ENCODE measurements at places on chromosomes 13 and 19.

- peak; percentile 91 for DNase-seq
Measured at GRCh38 chr19:42132030-42132628, at the start of gene POU2F2. TSS of gene POU2F2 (minus strand) at chr19:42132446. CDS start at chr19:42132411, 35 bp downstream.

DNA sequence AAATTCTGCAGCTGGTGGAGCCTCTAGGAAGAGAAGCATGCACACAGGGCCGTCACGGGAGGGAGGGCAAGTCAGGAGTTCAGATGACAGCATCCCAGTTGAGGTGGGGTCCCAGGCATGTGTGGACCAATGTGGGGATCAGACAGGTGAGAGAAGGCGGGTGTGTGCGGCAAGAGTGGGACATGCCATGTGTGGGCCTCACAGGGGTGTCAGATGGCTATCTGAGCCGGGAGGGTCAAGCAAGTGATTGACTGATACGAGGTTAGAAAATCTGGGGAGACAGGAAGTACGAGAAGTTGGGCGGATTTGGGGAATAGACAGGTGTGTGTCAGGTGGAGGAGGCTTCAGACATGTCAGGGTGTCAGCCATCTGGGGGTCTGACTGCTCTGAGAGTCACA is 8.9 kb downstream of the RASGRP4 start:
- no peak for DNase-seq

DNA sequence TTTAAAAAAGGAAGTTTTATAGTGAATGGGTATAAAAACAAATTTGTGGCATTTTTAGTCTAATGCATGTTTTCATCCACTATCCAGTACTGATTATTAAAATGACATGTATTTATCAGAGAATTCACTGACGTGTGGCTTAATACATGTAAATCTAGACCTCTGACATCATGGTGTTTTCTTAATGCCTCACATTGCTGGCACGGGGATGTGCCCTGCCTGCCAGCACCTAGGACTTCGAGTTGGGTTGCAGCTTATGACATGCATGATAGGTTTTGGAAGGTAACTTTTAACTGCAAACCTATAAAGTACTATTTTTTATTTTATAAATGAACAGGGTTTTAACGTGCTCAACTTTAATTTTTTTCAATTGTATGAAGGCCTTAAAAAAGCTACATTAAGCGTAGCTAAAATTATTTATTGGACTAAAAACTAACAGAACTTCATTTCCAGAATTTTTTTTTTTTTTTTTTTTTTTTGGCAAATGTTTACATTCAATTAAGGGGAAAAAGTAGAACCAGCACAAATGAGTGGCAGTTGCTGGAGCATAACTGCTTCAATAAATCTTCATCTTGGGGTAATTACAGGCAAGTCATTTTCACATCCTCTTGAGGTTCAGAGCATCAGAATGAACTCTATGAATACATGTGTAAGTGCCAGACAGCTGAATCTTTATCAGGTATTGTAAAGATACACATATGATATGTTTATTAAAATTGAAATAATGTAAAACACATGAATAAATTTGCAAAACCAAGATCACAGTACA is 16.3 kb downstream of the METTL21C start:
- no peak for DNase-seq

DNA sequence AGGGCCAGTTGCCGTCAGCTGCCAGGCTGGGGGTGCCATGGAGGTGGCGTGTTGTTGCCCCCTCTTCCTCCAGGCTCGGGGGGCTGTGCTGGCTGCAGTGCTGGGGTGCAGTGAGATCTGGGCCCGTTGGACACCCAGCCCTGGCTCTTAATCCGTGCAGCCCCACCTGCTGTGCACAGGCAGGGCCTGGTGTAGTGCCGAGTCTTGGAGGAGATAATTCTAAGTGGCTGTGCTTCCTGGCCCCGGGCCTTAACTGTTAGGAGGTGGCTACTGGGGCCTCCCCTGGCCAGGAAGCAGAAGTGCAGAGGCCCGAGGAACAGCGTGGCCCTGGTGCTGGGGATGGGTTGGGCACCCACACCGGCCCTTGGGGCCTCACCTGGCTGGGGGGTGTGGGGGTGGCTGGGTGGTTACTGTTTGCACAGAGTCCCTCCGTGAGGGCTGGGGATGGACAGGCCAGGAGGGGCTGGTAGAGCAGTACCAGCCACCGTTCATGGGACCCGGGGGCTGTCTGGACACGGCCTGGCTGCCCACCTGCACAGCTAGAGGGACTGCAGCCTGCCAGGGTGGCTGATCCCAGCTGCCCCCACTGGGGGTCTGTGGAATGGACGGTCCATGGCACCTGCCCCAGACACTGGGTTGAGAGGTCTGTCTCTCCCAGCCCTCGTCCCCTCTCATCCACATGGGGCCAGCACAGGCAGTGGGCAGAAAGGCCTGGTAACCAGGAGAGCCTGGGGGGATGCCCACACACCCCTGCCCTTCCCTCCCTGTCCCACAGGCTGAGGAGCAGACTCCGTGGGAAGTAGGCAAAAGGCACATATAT is 3.3 kb downstream of the GPX4 start:
- DNase-seq = no peak

DNA sequence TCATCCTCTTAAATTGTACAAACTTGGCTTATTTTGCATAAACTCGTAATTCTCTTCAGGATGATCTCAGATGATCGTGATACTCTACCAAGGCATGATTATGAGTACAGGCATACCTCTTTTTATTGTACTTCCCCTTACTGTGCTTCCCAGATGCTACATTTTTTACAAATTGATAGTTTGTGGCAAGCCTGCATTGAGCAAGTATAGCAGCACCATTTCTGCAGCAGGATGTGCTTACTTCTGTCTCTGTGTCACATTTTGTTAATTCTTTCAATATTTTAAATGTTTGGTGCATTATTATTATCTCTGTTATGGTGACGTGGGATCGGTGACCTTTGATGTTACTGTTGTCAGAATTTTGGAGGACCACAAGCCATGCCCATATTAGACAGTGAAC is 752.3 kb downstream of the PCDH9 start:
- DNase-seq = no peak

DNA sequence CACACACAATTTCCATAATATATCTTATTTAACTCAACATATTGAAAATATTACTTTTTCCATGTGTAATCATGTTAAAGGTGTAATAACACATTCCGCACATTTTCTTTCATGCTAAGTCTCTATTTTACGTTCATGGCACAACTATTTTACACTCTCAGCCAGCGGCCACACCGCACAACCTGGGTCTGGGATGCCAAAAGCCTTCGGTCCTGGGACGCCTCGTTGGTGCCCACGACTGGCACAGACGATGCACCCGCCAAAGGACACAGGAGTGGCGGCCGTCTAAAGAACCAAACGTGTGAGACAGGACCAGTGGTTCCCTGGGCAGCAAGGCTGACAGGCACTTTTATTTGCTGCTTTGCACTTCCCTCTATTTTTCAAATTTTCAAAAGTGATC is 10.0 kb upstream of the PROZ start:
- DNase-seq = no peak

GRCh38 chr13:97004886-97005285 is 10.6 kb upstream of the OXGR1 start:
- no peak for DNase-seq

DNA sequence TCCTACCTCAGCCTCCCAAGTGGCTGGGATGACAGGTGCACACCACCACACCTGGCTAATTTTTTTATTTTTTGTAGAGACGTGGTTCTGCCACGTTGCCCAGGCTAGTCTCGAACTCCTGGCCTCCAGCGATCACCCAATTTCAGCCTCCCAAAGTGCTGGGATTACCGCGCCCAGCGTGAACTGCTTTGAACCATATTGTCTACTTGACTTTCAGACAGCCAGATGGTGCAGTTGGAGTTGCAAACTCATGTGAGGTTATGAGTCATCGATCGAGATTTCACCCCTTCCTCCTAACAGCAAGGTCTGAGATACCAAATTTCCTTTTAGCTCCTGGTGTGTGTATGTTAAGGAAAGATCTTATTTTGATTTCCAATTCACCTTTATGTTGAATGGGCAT is 2.7 kb downstream of the SLC27A1 start:
- DNase-seq = no peak

DNA sequence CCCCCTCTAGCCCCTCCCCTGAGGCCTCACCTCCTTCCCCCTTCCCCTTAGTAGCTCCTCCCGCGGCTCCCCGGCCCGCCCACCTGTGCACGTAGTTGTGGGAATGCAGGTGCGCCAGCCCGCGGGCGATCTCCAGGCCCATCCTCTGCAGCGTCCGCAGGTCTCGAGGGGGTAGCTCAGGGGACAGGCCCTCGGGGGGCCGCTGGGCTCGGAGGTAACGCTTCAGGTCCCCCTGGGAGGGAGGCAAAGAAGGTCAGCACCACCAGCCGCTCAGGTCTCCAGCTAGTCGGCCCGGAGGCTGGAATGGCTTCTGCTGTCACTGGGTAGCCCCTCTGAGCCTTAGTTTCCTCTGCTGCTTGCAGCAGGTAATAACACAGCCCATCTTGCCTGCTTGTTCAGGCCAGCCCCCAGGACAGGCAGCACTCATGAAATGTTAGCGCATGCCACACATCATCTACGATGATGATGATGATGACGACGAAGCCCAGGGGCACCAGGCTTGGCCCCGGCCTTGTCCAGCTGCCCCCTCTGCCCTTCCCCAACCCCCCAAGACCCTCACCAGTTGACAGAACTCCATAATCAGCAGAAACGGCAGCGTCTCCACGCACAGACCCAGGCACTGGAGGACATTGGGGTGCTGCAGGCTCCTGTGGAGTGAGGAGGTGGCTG is 9.2 kb downstream of the LMTK3 start:
- DNase-seq = no peak

DNA sequence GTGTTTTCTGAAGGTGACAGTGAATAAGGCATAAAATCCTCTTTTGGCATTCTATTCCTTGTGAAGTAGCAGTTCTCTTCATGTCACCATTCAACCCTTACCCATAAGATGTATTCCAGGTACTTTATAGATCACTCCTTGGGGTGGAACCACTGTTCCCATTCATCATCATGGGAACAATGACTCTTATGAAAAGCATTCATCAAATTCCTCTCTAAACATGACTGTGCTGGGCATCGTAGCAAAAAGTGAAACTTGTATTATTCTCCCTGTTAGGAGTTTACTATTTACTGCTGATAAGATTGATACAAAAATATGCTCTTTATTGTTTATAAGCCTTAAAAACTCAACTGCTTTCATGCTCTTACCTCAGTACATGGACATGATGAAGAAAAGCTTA is 793.4 kb downstream of the LIG4 start:
- no peak for DNase-seq

- no peak for DNase-seq
Measured at GRCh38 chr13:99014522-99014921, 36.7 kb upstream of the DOCK9 start.

- DNase-seq = no peak
Measured at GRCh38 chr19:18357041-18357440, 16.6 kb downstream of the PGPEP1 start.

DNA sequence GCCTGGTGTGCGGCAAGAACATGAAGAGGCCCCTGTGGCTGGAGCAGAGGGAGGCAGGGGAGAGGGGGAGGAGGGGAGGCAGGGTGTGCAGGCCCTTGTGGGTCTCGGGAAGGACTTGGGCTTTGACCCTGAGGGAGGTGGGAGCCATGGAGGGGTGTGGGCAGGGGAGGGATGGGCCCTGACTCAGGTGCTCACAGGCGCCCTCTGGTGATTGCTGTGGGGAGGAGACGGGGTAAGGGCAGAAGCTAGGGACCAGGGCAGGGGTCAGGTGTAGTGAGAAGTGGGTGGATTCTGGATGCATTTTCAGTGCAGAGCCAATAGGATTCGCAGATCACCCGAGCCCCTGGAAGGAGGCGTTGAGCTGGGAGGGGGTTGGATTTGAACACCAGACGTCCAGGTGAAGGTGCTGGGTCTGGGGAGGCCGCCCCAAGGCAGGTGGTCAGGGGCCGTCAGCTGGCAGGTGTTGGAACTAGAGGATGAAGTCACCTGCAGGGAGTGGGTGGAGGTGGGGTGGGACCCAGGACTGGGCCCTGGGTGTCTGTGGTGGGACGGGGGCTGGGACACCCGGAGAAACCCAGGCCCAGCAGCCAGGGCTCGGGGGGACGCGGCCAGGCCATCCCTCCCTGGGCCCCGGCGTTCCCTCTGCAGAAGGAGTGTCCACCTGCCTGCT is 185.4 kb downstream of the KDM4B start:
- no peak for DNase-seq

- DNase-seq = no peak
Measured at GRCh38 chr19:13408889-13409518, 97.3 kb downstream of the CACNA1A start.

- no peak for DNase-seq
Measured at GRCh38 chr19:33062902-33063301, 1.8 kb downstream of the RHPN2 start.

- peak; percentile 89 for DNase-seq
Measured at GRCh38 chr13:114128624-114129522, 3.5 kb downstream of the RASA3 start.

- no peak for DNase-seq
Measured at GRCh38 chr13:41199079-41199478, 4.7 kb upstream of the KBTBD7 start.

DNA sequence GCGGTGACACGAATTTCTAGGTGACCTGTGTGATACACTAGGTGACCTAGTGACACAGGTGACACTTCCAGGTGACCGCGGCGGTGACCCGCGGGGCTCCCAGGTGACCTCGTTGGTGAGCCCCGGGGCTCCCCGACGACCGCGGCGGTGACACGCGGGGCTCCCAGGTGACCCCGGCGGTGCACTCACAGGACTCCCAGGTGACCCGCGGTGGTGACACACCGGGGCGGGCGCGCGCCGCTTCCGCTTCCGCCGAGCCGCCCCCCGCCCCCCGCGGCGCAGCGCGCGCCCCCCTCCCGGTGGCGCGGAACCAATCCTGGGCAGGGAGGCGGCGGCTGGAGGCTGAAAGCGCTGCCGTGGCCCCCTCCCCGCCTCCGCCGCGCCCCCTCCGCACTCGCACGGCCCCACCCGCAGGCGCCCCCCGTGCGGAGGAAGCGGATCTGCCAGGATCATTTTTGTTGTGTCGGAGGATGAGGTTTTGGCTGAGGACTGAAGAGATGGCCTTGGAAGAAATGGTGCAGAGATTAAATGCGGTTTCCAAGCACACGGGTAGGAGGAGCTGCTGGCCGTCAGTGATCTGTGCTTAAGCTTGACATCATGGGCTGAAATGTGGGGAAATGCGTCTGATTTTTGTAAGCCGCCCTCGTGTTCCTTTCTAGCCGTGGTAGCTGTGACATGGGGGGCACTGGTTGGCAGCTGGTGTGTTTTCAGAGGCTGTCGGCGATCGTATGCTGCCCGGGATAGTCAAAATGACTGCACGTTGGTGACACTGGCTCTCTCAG is at the start of gene MCF2L:
MCF2L (plus strand) TSS at position 305 of the 782 bp plus-strand sequence; CDS start at position 471, 166 bp downstream.
- DNase-seq = peak; percentile 52

- no peak for DNase-seq
Measured at GRCh38 chr13:24381541-24382265, 72.3 kb downstream of the C1QTNF9 start.

GRCh38 chr19:42989851-42990250 is 36.4 kb downstream of the PSG11 start:
- no peak for DNase-seq

Measured in stimulated activated CD8-positive, alpha-beta memory T cell treated with anti-CD3 and anti-CD28 coated beads, Interleukin-15, amount 100 ng/mL, for 4 hours (primary cell).